ENCODE measurements at places on chromosomes 12 and 14. TPM values are rescaled to one million over a fixed set of nuclear protein-coding genes. Genes with fewer than 3 reads are reported as not detected.

CYP46A1 gene
- not detected for total RNA-seq

KRT72 gene
- not detected for total RNA-seq

IRAK3 gene
- total RNA-seq, result 1.2 TPM

WSCD2 gene
- total RNA-seq, result not detected

KLRC1 gene
- total RNA-seq, result 0.21 TPM

EXOC3L4 gene
- total RNA-seq, result not detected

PLA2G1B gene
- total RNA-seq, result not detected

PRKD1 gene
- total RNA-seq, result not detected

B3GNT4 gene
- 1.0 TPM for total RNA-seq

OR9K2 gene
- total RNA-seq, result not detected

GEMIN2 gene
- total RNA-seq, result 22.1 TPM

NGB gene
- not detected for total RNA-seq

MIP gene
- total RNA-seq, result not detected

SLC25A47 gene
- total RNA-seq, result not detected

FAM216A gene
- total RNA-seq, result 44.7 TPM

RBM19 gene
- 89.6 TPM for total RNA-seq

SIRT4 gene
- 2.2 TPM for total RNA-seq

SEL1L gene
- total RNA-seq, result 52.6 TPM

CD163 gene
- total RNA-seq, result not detected

KRT6C gene
- total RNA-seq, result not detected

RASAL1 gene
- 2.2 TPM for total RNA-seq

GALNT8 gene
- total RNA-seq, result 1.2 TPM

KLRG1 gene
- 0.85 TPM for total RNA-seq

SYT1 gene
- total RNA-seq, result not detected

PDE3A gene
- total RNA-seq, result 0.07 TPM

TAS2R42 gene
- not detected for total RNA-seq

ARHGEF25 gene
- total RNA-seq, result 2.3 TPM

CACNA1C gene
- total RNA-seq, result 0.14 TPM

CISTR gene
- total RNA-seq, result not detected

RGS6 gene
- total RNA-seq, result 3.7 TPM

POTEM gene
- total RNA-seq, result not detected

SMCO2 gene
- total RNA-seq, result 1.4 TPM

TMEM119 gene
- not detected for total RNA-seq

PAX9 gene
- not detected for total RNA-seq

RTL1 gene
- total RNA-seq, result not detected

APOLD1 gene
- total RNA-seq, result 5.3 TPM

TPH2 gene
- total RNA-seq, result not detected

GALNT9 gene
- total RNA-seq, result not detected

HCAR2 gene
- total RNA-seq, result 0.16 TPM
